ENCODE measurements at places on chromosomes 12 and 14.

DNA sequence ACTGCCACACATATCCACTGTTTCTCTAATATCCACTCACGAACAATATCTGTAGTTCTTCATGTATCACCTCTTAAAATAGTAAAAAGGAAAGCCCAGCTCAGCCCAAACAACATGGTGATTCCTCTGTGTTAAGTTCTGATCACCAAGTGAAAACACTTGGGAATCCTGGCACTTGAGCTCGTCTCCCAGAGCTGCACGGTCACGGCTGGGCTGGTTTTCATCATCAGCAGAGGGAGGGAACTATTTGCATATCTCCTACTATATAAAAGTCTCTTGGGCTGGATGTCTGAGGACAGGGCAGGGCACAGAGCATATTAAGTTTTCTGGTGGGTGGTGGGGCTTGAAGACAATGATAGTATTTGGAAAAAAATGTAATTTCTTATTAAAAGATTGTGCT is 870.6 kb downstream of the TMEM121 start:
- no peak for DNase-seq

GRCh38 chr12:54191550-54192022 is 2.8 kb upstream of the SMUG1 start:
- DNase-seq = peak; percentile 66

- no peak for DNase-seq
These were observed 43.9 kb upstream of the SYCP3 start for GRCh38 chr12:101783150-101783549.

GRCh38 chr14:78143489-78144145 is 26.6 kb upstream of the NRXN3 start:
- DNase-seq = peak; percentile 61

DNA sequence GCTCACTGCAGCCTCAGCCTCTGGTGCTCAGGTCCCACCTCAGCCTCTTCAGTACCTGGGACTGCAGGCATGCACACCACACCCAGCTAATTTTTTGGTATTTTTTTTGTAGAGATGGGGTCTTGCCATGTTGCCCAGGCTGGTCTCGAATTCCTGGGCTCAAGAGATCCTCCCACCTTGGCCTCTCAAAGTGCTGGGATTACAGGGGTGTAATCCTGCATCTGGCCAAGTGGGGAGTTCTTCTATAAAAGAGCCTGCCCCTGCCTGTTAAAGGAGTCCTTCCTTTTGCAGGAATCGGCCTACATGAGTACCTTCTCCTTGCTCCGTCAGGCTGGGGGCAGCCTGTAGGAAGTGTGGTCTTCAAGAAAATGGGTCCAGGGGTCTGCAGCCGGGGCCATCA is 54.1 kb upstream of the RASSF3 start:
- DNase-seq = no peak

GRCh38 chr12:9381619-9382018 is 173.4 kb upstream of the PZP start:
- DNase-seq = no peak

DNA sequence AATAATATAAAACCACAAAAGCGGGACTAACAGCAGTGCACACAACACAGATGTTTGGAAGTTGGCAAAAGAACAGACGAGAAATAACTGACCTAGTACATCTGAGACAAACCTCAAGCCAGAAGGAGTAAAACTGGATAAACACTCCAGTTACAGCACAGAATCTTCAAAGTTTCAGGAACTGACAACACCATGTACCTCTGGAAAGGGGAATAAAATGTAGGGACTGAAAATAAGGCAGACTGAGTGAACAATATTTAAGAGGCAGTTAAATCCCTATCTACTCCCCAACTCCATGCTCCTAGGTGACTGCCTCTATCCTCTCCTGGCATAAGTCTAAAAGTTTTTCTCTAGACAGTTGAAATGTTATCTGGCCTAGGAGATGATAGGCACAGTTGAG is 57.9 kb downstream of the ZFYVE21 start:
- no peak for DNase-seq

GRCh38 chr12:28313631-28314030 is 123.4 kb downstream of the CCDC91 start:
- peak; percentile 47 for DNase-seq
